ENCODE measurements at places on chromosomes 12 and 14. TPM values are rescaled to one million over a fixed set of nuclear protein-coding genes. Genes with fewer than 3 reads are reported as not detected.

- DNase-seq: no peak
Measured at GRCh38 chr12:128069359-128069997, 197.5 kb upstream of the TMEM132C start.

- DNase-seq: no peak
Measured at GRCh38 chr12:54759751-54760150, 94.6 kb upstream of the MUCL1 start.

DNA sequence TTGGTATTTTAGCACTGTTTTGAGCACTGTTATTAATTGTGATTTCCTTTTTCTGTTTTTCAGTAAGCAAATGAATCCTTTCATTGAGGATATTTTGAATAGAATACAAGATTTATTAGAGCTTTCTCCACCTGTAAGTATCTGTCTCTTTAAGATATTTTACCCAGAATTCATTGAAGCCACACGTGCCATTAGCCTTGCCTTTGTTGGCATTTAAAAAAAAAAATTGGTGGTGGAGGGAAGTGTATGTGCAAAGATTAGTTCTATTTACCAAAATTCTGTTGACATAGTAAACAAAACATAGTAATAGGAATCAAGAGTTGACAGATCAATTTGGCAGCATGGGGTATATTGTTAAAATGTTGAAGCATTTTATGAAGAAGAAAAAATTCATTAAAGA, 23.8 kb downstream of the XPOT start:
- no peak for DNase-seq

DNA sequence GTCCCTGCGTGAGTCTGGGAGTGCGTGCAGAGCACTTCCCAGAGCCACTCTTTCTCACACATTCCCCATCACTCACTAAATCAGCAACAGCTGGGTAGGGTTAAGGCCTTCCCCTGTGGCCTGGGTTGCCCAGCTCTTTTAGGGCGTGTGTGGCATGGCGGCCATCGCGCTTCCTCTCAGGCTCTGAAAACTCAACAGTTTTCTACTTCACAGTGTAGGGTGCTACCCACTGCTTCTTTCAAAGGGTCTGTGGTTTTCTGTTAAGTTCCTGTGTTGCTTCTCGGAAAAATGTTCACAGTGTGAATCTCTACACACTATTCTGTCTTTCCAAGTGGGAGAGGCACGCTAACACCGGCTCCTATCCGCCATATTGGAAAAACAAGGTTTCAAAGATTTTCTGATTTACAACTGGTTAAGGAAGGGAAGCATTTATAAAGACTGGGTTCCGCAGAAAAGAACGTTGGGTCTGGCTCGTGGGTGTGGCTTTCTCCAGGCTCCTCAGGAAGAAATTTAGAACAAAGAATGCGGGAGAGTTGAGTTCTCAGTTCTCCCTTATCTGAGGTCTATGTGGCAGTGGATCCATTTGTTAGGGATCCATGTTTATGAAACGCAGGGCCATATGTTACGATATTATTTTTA, 34.9 kb upstream of the AEBP2 start:
- no peak for DNase-seq

DNA sequence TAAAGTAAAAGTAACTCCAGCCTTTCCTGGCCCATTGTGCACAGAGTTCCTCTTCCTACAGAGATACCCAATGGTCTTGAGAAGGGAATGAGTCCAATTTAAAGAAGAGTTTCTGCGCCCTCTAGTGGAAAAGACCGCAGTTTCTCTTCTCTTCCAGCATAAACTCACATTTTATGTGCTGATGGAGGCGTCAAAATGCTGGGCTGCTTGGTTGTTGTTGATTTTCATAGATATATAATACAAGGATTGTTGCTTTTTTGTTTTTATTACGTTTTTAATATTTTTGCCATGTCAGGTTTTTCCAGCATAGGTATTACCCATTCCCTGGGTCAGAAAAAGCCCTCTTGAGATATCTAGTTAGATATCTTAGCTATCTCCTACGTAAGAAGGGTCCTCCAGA, 356.9 kb upstream of the STXBP6 start:
- DNase-seq: no peak

GRCh38 chr14:101222362-101223070, 319.0 kb upstream of the RTL1 start:
- DNase-seq: no peak

DNA sequence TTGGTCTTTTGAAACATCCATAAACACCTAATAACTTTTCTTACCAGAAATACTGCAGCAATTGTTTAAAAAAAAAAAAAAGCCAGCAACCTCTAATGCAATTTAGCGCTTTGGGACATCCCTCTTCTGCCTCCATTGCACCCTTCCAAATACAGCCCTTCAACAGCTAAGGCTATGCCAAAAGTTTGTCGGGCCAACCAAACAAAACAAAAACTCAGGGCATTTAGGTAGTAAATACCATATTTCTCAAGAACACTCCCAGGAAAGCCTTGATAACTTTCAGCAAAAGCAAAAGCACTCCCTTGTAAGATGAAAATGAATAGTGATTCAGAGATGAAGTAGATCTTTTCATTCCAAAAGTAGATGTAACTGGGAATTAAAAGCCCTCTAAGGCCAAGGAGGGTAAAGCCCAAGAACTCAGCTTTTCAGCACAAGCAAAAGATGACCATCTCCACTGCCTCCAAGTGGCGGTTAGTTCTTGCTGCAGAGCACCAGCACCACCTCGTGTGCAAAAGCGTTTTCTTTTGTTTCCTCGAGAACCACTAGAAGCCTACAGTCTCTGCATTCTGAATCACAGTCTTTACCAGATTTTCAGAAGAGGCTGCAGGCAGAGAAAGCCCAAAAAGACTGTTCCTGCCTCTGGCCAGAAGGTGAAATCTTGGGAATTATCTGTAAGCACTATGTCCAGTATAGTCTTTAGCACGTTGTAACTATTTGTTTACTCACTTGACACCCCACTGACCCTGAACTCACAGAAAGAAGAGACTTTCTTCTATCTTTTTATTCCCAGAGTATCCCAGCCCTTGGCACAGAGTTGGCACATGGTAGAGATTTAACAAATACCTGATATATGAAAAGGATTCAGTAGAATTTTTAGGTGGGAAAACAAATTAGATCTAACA, 53.1 kb downstream of the SIX6 start:
- DNase-seq: peak; percentile 45

GRCh38 chr12:105316931-105317852, 13.3 kb upstream of the C12orf75 start:
- DNase-seq: no peak

DNA sequence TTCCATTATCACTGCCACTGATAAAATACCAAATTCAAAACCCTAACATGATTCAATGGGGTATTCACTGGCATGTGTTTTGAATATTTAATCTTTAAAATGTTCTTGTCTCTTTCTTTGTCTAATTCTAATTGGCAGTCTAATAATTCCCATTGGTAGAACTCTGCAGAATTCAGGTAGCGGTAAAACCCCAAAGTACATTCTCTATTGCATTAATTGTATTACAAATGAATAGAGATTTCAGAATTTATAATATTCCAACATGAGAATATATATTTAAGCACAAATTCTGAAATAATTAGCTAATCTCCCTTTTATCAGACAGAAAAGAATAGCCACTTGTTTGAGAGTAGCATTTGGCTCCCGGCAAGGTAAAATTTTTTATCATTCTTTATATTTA, at the start of gene OR4N5:
OR4N5 (plus strand) TSS at position 301 of the 400 bp plus-strand sequence. CDS start 4,916 bp downstream, outside the sequence.
- no peak for DNase-seq

DNA sequence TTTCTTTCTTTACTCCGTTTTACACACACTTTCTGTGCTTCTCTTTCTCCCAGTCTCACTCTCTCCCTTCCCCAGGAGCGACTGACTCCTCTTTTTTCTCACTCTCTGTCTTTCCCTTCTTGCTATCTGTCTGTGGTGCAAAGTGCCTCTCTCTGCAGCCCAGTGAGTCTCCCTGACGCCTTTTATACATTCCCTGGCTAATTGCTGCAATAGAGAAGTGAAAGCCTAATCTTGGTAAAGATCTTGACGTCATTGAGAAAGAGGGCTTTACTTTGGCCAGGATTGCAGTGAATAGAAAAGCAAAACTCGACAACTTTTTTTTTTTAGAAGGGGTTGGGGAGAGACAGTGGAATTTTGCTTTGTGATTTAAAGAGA, 706 bp upstream of the DIO2 start:
- no peak for DNase-seq

- DNase-seq: no peak
Measured at GRCh38 chr14:61744238-61744637, 18.0 kb upstream of the SNAPC1 start.

- DNase-seq: peak; percentile 35
Measured at GRCh38 chr12:45986641-45987339, 3.6 kb downstream of the SCAF11 start.

GRCh38 chr12:38163442-38163801, 153.2 kb upstream of the ALG10B start:
- peak; percentile 43 for DNase-seq

- no peak for DNase-seq
Measured at GRCh38 chr12:48075832-48076231, 30.0 kb downstream of the SENP1 start.

DNA sequence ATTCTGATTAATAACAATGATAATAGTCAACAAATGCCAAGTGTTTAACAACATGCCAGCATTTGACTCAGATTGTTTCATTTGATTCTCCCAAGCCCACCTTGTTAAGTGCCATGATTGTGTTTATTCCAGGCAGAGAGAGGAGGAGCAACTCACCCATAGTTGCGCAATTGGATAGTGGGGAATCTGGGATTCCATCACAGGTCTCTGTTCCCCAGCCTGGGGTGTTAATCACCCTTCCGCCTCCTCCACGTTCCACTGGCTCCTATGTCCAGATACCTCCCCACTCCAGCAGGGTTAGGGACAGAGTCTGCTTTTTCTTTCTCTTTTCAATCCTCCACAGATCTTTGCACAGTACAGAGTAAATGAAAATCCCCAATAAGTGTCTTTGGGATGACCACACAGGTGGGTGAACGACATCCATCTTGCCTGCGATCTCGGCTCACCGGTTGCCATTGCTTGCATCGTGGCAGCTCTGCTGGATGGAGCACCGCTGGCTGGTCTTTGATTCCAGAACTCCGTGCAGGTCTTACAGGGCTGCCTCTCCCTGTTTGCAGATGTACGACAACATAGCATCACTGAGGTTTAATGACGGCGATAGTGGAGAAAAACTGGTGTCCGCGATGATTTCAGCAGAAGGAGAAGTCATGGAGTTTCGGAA, 78.8 kb downstream of the DNAH10 start:
- no peak for DNase-seq

- no peak for DNase-seq
Measured at GRCh38 chr12:107375231-107375630, 281.9 kb upstream of the CRY1 start.

DNA sequence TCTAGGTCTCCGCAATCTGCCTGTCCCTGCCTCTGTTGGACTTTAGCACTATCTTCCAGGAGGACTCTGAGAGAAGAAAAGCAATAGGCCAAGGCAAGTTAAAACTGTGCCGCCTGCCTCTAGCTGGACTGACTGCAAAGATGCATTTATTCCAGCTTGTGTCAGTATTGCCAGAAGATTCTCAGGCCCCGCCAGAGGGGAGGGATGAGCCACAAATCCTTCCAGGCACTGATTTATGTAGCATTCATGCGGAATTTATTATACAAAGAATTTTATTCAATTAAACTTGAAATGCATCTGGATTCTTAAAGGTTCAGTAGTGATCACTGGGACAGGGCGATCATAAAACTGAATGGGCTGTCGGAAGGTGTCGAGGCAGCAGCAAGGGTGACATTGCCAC, 19.8 kb downstream of the MMAB start:
- DNase-seq: no peak

B3GNT4 gene
- not detected for total RNA-seq

CCDC197 gene
- total RNA-seq: 0.45 TPM

PPP1R36 gene
- 1.3 TPM for total RNA-seq

FOXG1 gene
- total RNA-seq: not detected

C3AR1 gene
- 6.4 TPM for total RNA-seq

RIMKLB gene
- total RNA-seq: 11.3 TPM

OVCH1 gene
- total RNA-seq: 0.20 TPM

LRP1 gene
- 181 TPM for total RNA-seq

FGD4 gene
- 10.6 TPM for total RNA-seq

KLRB1 gene
- total RNA-seq: 0.37 TPM

C12orf54 gene
- total RNA-seq: not detected

MIS18BP1 gene
- total RNA-seq: 6.4 TPM

TPCN1 gene
- total RNA-seq: 73.8 TPM

IFNG-AS1 gene
- total RNA-seq: 0.93 TPM

CPM gene
- 12.5 TPM for total RNA-seq

Data from right cardiac atrium (tissue), 5 donors.